Left kidney (tissue), 8 donors: ENCODE measurements at places on chromosomes 12 and 14. TPM values are rescaled to one million over a fixed set of nuclear protein-coding genes. Genes with fewer than 3 reads are reported as not detected.

PLEKHG7 gene
- polyA plus RNA-seq = 0.68 TPM

GPR137C gene
- 12.3 TPM for polyA plus RNA-seq

CMKLR1 gene
- polyA plus RNA-seq = 3.1 TPM

OAS3 gene
- 11.5 TPM for polyA plus RNA-seq

CEBPE gene
- polyA plus RNA-seq = 0.08 TPM

LTB4R2 gene
- 4.6 TPM for polyA plus RNA-seq

ATG14 gene
- 31.1 TPM for polyA plus RNA-seq

MYO1H gene
- 1.7 TPM for polyA plus RNA-seq

OR4L1 gene
- not detected for polyA plus RNA-seq

NACA gene
- polyA plus RNA-seq = 1,966 TPM

ABCC9 gene
- 30.3 TPM for polyA plus RNA-seq

VSIG10 gene
- polyA plus RNA-seq = 35.4 TPM

PSMB11 gene
- polyA plus RNA-seq = not detected
